Muscle of back (tissue), 13 donors: ENCODE measurements at places on chromosomes 11 and 22.

GRCh38 chr11:76155500-76156227 lies 50.6 kb downstream of the WNT11 start:
- DNase-seq: no peak

- no peak for DNase-seq
Measured at GRCh38 chr11:99952816-99953215, 734.3 kb upstream of the ARHGAP42 start.

DNA sequence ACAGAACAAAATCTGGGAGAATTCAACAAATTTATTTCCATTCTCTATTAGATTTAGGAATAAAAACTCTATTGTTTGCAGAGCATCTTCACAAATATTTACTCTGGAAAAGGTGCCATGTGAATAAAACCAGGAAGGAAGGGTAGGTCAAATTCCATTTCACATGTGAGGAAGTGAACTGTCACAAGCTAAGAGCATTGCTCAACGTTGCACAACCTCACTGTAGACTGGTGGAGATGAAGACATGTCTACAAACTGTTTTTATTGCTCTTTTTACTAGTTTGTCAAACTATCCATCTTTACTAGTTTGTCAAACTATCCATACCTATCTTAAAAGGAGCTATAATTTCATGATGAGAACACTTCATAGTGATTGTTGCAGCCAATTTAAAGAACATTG lies 236.4 kb downstream of the CNTN5 start:
- DNase-seq: no peak

GRCh38 chr11:37947821-37948220 lies 1349.8 kb upstream of the RAG2 start:
- no peak for DNase-seq
